GM19239 (cell line): ENCODE measurements at places on chromosomes 12 and 14.

GRCh38 chr12:18700271-18700670, 37.5 kb downstream of the PLCZ1 start:
- no peak for DNase-seq

- no peak for DNase-seq
Measured at GRCh38 chr14:21233457-21234076, 35.7 kb downstream of the HNRNPC start.

DNA sequence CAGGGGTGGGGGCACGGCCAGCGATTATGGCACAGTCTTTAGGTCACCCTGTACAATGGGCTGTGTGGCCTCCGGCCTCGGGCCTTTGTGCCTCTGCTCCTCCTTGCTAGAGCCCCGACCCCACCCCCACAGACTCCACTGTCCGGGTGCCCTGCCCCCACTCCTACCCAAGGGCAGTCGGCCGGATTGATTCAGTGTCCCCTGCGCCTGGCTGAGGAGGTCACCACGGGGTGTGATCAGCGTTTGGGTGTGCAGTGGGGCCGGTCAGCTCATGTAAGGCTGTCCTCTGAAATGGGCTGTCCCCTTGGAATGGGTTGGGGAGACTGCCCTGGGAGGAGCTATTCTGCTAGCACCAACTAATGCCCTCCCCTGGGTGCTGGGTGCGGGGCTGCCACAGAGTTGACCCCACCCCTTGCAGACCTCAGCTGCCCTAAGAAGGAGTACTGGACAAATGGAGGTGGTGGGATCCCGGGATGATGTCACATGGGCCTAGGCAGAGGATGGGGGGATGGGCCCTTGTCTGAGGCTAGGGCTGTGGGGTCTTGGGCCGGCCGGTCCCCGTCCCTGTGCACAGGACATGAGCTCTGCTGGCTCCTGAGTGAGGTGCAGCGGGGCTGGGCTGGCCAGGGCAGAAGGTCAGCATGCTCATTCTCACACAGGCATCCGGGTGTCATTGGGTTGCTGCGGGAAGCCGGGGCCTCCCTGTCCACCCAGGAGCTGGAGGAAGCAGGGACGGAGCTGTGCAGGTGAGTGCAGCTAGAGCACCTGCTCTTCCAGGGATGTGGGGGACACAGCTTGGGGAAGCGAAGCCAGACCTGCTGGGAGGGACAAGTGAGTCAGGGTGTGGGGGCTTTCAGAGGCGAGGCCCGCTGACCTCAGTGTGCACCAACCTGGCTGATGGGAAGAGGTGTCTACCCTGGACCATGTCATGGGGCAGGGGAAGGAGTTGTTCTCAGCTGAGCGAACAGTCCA, 23.4 kb downstream of the ASPG start:
- DNase-seq, result no peak

DNA sequence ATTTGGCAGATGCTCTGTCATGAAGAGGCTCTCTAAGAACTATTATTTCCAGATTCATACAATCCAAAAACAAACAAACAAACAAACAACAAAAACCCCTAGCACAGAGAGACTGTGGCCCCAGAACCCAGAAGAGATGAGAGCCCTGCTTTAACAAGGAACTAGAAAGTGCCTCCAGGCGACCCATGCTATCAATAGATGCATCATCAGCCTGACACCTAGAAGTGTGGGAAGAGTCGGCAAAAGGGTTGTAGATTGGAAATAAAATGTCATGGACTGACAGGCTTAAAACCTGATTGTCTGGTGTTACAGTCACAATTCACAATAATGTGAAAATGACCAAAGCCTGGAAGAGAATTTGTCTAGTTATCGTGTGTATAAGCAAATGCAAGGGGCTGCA, 50.6 kb upstream of the FLRT2 start:
- no peak for DNase-seq

DNA sequence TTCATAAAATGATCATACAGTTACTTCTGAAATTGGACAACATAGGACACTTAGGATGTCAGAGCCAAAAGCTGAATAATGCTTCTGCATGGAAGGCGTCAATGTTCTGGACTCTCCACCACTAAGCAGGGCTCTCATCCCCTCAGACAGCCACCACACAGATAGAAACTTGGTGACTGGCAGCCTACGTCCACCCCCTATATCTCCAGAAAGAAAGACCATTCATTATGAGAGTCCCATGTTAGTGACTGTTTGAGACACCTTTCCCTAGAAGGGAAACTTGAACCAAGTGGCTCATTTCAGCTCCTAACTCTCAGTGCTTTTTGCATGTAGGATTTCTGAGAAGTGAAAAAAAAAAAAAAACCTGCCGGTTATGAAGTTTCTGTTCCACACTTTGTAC, 251.0 kb upstream of the FKBP4 start:
- no peak for DNase-seq
